NT2/D1 (cell line): ENCODE measurements at places on chromosomes 1 and 21.

- DNase-seq, result no peak
Observed at GRCh38 chr1:214927796-214928195, 154.7 kb upstream of the KCNK2 start.

DNA sequence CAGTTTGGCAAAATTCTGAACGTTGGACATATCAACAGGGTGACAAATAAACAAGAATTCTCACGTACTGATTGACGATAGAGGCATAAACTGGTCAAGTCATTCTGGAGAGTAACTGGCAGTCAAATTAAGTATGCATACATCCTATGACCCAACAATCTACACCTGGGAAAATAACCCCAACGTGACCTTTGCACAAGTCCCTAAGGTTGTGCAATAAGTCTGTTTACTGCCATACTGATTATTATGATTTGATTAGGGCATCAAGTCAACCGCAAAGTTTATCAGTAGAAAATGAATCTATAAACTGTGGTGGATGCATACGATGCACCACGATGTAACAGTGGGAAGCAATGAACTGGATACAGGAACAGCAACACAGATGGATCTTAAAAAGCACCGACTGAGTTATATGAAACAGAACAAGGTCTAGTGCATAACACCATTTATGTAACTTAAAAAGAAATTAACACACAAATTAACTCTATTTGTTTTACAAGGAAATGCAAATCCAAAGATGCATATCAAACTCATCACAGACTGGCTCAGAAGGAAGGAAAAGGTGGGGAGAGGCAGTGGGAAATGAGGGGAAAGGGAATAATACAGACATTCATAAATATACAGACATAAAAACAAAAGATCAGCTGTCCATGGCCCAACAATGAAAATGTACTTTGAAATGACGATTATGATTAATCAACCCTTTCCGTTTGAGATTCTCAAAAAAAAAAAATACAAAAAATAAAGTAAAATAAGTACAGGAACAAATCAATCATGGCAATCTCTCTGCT, 41.0 kb upstream of the SEC16B start:
- DNase-seq, result no peak

DNA sequence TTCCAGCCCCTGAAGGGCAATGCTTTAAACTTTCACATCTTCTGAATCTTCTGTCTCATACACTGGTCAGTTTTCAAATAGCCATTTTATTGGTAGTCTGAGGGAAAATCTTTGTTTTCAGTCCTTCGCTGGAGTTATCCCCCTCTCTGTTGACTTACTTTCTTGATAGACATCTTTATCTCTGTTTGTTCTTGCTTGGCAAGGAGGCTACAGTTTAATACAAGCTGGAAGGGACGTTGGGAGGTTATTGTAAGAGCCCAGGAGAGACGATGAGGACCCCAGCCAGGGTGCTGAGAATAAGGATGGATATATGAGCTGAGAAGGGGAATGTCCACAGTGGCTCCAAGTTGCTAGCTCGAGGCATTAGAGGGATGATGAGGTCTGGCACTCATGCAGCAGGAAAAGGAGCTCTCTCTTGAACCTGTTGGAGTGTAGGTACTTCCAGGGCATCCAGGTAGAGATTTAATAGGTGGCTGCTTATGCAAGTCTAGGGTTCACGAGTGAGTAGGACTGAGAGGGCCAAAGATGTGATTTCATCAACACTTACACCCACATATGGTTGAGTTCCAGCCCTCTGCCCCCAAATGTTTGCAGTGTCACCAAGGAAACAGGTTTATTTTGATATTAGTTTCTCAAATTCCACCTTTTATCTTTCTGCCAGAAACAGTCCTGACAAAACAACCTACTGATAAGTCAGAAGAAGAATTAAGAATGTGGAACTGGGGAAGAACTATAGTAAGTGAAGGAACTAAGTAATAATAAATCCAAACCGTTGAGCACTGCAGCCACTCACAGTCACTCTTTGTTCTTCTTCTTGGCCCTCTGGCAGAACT, 237.3 kb upstream of the PROX1 start:
- no peak for DNase-seq

DNA sequence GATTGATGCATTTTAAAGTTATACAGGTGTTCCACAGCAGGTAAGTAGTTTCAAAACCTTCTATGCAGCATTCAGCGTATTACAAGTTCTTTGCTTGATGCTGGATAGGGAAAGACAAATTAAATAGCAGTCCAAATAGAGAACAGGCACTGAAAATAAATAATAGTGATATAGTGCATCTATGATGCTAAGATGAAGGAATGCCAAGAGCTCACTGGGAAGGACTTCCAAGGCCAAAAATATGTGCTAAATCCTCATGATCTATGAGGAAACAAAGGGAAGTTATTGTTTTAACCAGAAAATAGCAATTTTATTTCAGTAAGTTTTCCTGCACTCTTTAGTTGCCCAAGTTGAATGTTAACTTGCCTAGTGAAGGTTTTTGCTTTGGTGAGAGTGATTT, 127.8 kb upstream of the GREM2 start:
- DNase-seq, result no peak
